ENCODE measurements at places on chromosomes 11 and 22.

GRCh38 chr11:112881461-112881860, 79.8 kb upstream of the NCAM1 start:
- DNase-seq: no peak

DNA sequence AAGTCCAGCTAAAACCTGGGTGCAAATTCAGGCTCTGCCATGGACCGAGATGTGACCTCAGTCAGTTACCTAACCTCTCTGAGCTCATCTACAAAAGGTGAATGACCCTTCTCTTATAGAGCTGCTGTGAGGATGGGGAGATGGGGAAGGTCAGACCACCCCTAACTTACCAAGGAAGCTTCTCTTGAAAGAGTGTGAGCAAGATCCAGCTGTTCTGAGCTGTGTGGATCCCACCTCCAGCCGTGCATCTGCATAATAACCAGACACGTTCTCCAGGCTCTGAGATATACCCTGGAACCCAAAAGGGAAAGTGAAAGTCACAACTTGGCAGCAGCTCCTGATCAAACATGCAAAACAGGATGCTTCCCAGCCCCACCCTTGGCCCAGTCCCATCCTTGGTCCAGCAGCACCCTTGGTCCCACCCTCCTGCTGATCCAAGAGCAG, at the start of gene APOL3:
APOL3 (minus strand) TSS at position 257 of the 444 bp plus-strand sequence. CDS start 11,700 bp downstream, outside the sequence.
- no peak for DNase-seq

DNA sequence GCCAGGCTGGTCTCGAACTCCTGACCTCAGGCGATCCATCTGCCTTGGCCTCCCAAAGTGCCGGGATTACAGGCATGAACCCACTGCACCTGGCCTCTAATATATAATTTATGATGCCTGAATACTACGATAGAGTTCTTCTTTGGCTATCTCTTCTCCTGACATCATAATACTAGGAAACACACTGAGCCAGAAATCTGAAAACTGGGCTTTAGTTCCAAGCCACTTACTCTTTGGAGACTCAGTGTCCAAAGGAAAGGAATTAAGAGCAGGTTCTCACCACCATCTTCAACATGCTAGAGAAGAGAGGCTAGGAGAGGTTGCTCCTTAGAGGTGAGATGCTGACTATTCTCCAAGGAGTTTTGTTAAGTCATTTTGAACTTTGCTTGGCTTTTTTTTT, 52.4 kb downstream of the UBASH3B start:
- no peak for DNase-seq

DNA sequence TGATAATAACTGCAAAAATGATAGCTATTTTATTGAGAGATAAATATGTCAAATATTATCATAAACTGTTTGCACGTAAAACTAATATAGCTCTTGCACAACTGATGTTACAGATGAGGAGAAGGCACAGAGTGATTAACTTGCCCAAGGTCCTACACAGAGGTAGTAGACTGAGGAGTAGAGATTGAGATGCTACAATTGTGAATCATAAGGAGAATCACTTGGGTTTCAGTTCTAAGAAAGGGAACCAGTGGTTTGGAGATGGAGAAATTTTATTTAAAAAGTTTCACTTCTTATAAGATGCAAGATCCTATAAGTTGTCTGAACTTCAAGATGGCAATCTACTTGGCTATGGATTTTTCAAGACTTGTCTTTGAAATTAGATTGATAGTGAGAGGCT, 224.8 kb upstream of the RAG2 start:
- no peak for DNase-seq

- no peak for DNase-seq
Observed at GRCh38 chr11:85525686-85526085, 101.5 kb downstream of the DLG2 start.

- DNase-seq: no peak
Observed at GRCh38 chr11:32139896-32140520, 49.1 kb downstream of the RCN1 start.

GRCh38 chr22:27517361-27518155, 284.0 kb downstream of the MN1 start:
- no peak for DNase-seq

GRCh38 chr22:39013942-39014722, at the start of gene APOBEC3C:
APOBEC3C (plus strand) TSS chr22:39014257; CDS start chr22:39014363, 106 bp downstream.
- DNase-seq: peak; percentile 68

DNA sequence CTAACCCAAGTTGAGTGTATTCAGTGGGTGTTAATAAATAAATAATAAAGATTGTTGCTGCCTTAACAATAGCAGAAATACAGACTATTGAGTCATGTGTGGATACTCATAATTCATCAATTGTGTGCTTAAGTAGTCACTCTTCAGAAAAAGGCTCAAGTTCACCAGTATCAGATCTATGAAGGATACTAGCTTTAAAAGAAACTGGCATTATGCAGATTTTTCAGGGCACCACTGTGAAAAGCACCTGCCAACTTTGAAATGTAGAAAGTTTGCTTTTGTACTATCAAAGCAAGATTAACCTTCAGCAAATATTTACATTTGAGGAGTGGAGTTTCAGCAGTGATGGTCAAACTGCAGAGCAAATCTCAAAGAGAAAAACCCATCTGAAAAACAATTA, 20.1 kb upstream of the SYTL2 start:
- DNase-seq: no peak

DNA sequence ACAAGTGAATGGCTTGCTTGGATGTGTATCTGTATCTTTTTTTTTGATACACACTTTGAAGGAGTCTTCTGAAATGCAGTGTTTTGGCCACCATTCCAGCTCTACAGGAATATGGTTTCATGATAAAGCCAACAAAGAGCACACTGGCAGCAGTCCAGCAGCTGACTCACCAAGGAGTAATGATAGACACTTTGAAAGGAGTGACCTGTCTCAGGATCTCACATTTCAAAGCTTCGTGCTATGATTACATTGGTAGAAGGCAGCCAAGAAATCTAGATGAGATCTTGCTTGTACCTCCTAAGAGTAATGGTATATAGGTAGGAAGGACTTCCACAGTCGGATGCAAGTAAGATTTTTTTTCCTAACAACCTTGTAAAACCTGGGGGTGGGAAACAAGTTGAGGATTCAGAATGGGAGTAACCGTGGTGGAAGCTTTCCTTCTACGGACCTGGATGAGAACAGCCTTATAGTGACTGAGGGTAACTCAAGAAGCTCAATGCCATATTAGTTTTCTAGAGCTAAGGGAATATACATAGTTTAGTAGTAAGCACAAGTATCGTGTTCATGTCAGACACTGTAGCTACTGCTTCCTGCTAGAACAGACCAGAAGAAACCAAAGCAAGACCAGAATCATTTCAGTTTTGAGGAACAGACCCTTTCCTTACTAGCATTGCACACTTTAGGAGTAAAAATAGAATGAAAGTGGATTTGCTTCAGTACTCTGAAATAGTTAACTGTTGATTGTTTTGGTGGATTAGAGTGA, 25.0 kb downstream of the MTMR3 start:
- DNase-seq: peak; percentile 13

GRCh38 chr11:115939104-115939730, 435.0 kb upstream of the CADM1 start:
- DNase-seq: no peak

- DNase-seq: no peak
Observed at GRCh38 chr22:19520566-19521305, 3.5 kb downstream of the CLDN5 start.

GRCh38 chr22:19525666-19526065, 1.5 kb upstream of the CLDN5 start:
- no peak for DNase-seq

GRCh38 chr11:20459865-20460264, 72.3 kb downstream of the PRMT3 start:
- DNase-seq: no peak

DNA sequence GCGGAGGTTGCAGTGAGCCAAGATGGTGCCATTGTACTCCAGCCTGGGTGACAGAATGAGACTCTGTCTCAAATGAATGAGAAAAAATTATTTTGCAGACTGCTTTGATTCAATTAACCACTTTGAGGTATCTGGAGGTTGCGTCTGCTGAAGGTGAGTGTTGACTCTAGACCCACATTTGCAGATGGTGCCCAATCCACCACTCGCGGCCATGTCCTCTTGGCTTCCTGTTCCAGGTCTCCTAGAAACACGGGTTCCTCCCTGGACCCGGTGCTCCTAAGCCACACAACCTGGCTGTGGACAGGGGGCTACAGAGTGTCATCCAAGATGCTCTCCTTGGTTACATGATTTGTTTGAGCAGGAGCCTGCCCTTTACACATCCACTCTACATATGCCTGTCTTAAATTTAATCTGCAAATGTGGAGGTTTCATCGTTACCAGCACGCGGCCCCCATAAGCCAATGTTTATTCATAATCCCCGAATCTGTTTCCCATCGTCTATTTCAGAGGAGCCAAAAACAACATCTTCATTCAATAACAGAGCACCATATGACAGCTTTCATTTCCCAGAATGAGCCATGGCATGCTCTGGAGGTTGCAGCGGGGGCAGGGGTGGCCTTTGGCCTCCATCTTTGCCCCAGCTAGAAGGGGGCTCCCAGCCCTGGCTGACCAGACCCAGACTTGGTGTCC, 377.2 kb downstream of the CTTN start:
- DNase-seq: no peak

DNA sequence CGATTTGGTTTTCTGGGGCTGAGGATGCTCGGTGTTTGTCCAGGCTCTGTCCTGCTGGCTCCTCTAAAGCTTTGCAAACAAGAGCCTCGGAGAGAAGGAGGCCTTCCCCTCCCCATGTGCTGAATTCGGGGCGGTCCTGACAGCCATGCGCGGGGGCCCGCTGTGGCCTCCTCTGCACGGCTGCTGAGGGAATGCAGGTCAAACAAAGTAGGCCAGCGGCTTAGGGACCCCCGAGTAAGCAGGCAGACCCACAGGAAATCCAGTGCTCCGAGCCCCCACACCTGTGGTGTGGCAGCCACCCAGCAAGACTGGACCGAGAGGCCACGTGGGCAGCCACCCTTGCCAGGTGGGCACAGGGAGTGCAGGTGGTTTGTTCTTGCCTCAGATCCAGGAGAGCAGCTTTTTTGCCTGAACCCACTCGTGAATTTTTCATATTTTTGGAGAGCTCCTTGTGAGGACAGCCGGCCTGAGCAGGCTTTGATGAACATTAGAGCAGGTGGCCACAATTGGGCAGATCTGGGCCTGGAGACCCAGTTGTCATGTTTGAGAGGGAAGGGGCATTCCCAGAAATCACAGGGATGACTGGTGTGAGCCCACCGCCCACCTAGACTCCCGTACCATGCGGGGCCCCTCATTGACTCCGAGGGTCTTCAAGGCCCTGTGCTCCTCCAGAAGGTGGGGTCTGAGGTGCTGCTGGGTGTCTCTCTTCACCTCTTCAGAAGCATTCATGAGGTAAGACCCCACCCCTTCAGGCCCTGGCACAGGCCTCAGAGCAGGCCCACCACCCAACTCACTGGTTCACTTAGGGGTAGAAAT, 43.0 kb upstream of the KCNQ1OT1 start:
- DNase-seq: no peak

DNA sequence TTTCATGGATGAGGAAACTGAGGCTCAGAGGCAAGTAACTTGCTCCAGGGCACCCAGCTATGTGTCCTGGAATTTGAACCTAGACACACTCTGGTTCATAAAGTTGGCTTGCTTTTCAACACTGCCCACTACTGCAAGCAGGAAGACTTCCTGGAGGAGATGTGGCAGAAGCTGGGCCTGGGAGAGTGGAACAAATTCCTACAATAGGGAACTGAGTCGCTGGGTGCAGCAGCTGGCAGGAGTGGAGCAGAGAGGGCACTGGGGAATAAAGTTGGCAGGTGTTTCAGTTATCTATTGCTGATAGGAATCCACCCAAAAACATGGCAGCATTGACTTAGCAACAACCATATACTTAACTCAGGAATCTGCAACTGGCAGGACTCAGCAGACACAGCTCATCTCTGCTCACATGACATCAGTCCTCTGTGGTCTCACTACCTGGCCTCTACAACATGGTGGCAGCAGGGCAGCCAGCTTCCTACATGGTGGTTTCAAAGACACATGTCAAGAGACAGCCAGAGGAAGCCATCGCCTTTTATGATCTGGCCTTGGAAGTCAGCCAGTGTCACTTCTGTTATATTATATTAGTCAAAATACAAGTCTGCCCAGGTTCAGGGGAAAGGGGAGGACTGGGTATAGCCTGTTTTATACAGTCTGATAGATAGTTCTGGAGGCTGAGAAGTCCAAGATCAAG, 10.6 kb upstream of the CARD10 start:
- no peak for DNase-seq

- no peak for DNase-seq
Observed at GRCh38 chr22:50674606-50675552, 2.3 kb downstream of the SHANK3 start.

DNA sequence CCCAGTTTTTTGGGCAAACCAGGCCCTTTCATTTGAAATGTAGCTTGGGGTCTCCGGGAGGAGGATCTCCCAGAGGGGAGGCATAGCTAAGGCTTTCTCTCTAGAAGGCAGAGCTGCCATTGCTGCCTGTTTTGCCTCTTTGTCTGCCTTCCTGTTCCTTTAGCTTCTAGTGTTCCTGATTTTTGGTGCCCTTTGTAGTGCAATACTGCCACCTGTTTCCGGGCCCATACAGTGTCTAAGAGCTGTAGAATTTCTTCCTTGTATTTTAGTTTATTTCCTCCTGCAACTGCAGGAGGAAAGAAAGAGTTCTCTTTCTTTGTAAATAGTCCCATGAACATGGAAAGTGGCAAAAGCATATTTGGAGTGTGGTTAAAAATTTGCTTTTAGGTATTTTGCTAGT, 19.3 kb upstream of the GLYATL1 start:
- no peak for DNase-seq

- no peak for DNase-seq
Observed at GRCh38 chr11:45657496-45658260, 7.7 kb downstream of the CHST1 start.

Data from activated CD4-positive, alpha-beta T cell treated with anti-CD3 and anti-CD28 coated beads, Interleukin-2, amount 50 U/mL, for 4 hours (primary cell).